ENCODE measurements at places on chromosomes 16 and 17.

DNA sequence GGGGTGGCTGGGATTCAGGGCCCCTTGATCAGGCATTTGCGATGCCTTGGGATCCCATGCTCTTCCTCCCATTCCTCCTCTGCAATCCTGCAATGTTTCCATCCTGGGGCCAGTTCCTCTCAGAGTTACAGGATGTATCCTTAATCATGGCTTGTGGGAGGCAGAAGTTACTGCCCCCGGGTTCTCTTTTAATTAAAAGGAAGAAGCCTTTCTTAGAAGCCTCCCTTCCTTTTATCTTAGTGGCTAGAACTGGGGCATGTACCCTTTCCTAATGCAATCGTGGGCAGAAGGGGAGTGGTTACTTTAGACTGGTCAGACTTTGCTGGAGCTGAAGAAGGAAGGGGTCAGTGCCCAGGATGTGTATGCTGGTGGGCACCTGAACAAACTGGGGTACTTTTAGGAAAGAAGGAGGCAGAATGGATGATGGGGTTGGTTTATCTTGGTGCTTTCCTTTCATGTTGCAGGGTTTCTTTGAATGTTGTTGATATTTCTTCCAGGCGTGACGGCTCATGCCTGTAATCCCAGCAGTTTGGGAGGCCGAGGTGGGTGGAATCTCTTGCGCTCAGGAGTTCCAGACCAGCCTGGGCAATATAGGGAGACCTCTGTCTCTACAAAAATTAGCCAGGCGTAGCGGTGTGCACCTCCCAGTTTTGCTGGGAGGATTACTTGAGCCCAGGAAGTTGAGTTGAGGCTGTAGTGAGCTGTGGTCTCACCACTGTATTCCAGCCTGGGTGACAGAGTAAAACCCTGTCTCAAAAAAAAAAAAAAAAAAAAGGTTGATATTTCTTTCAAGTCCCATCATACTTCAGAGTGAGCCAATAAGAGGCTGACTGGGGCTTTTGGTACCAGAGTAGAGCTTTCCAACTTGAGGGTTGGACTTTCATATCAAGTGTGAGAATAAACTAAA, 13.2 kb upstream of the SPN start:
- no peak for DNase-seq

- no peak for DNase-seq
These were observed 30.5 kb downstream of the COPZ2 start for GRCh38 chr17:48006936-48007709.

GRCh38 chr17:29709866-29710519, 87.3 kb upstream of the CORO6 start:
- no peak for DNase-seq

DNA sequence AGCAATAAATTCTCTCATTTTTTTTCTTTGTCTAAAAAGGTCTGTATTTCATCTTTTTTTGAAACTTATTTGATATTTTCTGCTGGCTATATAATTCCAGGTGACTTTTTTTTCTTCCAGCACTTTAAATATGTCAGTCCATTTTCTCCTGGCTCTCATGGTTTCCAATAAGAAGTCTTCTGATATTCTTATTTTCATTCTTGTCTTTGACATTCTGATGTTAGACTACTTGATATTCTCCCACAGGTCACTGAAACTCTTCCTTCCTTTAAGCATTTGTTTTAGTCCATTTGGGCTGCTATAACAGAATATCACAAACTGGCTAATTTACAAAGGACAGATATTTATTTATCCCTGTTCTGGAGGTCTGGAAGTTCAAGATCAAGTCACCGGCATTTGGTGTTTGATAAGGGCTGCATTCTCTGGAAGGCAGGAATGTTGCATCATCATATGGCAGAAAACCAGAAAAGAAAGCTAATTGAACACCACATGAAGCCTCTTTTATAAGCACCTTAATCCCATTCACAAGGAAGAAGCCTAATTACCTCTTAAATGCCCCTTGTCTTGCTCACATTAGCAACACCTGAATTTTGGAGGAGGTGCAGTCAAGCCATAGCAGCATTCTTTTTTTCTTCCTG, 242.1 kb upstream of the TNRC6C start:
- no peak for DNase-seq

GRCh38 chr17:62614142-62614541, 13.3 kb upstream of the MRC2 start:
- DNase-seq = no peak

DNA sequence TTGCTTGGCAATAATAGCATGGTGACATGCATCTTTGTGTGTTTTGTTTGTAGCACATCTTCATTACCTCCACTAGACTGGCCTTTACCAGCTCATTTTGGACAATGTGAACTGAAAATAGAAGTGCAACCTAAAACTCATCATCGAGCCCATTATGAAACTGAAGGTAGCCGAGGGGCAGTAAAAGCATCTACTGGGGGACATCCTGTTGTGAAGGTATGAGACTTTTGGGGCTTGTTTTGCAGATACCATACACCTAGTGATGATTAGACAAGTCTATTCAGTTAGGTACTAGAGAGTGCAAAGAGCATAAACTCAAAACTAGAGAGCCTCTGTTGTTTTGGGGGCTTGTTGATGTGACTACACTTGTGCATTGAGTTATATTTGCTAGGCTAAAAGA, 41.2 kb downstream of the NFATC3 start:
- no peak for DNase-seq

DNA sequence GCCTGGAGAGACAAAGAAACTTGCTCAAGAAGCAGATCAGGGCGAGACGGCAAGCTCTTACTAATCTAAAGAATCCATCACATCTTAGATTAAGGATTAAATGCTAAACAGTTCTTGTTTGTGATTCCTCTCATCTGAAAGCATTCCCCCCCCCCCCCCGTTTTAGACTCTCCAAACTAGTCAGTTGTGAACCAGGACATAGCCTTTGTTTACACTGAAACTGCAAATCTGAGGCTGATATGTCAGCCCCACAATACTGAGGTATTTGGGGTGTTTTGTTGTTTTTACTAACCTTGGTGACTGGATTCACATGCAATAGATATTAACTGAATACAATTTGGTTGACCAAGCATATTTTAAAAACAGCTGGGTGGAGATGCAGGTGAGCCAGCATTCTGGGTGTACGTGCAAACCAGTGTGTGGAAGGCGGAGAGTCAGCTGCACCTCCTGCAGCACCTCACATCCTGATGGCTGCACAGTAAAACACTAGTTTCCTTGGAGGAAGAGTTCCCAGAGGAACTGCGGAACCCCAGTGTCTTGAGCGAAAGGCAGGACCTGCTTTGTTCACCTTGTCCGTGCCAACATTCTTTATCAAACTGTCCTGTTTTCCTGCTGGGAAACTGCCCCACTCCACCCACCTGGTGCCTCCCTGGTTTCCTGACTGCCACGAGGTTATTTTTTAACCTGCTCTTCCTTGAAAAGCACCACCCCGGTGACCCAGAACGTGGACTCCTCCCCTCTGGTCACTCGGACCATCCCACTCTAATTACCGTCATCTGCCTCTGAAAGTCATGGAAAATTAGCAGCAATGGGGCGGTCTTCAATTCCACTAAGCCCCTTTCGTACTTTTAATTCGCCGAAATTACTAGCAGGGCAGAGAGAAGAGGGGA, 1.2 kb upstream of the YPEL2 start:
- peak; percentile 26 for DNase-seq

GRCh38 chr16:63629272-63629671, 1492.6 kb downstream of the CDH11 start:
- no peak for DNase-seq

DNA sequence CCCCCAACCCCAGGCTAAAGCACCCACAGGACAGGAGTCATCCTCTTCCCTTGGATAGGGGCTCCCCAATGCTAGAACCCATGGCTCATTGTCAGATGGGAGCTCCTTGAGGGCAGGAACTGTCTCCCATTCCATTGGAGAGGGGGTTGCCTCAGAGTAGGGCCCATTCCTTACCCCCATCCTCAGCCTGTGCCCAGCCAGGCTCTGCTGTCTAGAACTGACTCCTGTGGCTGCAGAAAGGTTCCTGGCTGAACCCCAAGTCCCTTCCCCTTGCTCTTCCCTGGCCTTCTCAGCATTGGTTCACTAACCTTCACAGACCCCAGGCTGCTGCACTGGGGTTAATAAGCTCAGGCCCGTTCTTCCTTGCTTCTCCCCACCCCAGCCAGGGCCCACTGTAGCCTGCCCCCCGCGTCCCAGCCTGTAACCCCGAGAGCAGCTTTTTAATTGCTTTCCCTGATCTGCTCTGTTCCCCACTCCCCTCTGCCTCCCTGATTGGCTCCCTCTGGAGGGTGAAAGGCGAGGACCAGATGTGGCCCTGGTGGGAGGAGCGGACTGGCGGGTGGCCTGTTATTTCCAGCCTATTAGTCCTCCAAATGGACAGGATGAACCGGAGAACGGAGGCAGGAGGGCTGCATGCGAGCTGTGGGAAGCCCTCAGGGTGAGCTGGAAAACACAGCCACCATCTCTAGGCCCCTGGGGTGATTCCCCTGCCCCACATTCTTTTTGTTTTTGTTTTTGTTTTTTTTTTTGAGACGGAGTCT, 6.0 kb upstream of the GFAP start:
- DNase-seq = no peak

GRCh38 chr16:57307365-57307764, 22.9 kb upstream of the PLLP start:
- no peak for DNase-seq

DNA sequence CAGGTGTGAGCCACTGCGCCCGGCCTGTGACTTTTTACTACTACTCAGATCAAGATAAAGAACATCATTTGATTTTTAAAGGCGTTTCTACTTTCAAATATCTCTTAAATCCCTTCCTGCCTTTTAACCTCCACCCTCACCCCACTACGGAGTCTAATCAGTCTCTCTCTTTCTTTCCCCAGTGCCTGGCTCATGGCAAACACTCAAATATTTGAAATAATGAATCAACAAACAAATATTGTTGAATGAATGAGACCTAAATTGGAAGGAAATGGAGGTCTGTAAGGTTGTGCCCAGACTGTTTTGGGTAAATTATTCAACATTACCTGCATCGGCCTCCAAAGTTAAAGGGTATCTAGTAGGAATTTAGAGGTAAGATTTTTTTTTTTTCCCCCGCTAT, 14.7 kb downstream of the COPZ2 start:
- no peak for DNase-seq

DNA sequence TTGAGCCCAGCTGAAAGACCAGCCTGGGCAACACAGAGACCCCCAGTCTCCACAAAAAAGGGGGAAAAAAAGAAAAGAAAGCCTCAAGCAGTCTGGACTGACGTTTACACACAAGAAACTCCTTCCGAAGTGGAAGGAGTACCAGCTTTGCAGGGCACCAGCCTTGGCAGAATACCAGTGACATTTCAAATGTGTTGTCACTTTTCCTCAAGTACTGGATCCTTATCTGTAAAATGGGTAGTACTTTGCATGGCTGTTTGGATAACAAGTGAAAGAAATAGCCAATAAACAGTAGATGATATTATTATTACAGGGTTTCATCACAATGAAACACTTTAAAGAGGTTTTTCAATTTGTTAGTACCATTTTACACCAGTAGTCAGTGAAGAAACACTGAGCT, 14.2 kb downstream of the YWHAE start:
- no peak for DNase-seq

DNA sequence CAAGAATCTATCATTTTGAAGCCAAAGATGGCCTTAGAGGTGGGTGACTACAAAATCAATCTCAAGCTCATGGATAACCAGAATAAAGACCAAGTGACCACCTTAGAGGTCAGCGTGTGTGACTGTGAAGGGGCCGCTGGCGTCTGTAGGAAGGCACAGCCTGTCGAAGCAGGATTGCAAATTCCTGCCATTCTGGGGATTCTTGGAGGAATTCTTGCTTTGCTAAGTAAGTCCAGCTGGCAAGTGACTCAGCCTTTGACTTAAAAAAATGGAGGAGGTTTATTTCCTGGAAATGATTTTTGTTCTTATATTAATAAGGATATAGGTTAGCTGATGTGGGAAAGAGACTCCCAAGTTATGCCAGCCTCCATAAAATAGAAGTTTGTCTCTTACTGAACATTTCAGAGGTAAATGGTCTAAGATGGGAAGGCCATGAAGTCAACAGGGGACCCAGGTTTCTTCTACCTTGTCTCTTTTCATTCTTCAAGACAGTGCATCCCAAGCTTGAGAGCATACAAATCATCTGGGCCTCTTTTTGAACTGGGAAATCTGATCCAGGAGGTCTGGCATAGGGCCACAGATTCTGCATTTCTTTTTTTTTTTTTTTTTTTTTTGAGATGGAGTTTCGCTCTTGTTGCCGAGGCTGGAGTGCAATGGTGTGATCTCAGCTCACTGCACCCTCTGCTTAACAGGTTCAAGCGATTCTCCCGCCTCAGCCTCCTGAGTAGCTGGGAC, 19.8 kb upstream of the TANGO6 start:
- DNase-seq = no peak

DNA sequence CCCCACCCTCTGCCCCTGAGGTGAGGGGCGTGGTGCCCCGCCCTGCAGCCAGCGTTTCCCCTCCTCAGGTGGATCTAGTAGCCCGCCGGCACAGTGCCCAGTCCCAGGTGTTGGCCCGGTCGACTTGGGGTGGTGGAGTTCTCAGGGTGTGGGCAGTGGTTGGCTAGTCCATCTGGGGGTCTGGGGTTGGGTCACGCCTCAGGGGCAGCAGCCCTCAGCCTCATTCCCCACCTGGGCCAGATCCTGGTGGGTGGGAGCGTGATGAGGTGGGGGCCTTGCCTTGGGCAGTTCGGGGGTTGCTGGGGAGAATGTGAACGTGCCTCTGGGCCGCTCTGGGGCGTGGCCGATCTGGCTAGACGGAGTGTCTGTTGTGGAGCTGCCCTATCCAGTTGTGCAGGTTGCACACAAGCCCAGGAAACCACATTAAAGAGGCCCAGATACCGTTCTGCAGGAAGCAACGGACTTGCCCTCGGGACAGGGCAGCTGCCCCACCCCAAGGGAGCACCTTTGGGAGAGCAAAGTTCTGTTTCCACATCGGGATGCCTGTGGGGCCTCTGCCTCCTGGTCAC, 32.0 kb downstream of the GSE1 start:
- no peak for DNase-seq

DNA sequence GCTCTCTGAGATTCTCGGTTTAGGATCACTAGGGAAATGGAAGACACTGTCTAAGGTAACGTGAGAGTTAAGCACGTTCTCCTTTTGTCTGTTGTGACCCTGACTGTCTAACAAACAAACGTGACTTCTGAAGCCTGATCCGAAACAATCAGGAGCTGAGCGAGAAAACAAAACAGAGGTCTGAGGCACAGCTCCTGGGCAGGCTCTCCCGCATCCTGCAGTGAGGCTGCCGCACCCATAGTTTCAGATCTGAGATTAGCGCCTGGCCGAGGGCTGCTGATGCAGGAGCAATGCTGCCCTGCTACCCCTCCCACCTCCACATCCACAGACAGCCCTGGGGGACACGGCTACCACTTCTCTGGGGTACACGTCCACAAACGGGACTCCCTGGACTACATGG, 46.7 kb downstream of the RNF157 start:
- peak; percentile 51 for DNase-seq

- no peak for DNase-seq
These were observed 143.2 kb upstream of the TNRC6C start for GRCh38 chr17:77815127-77815905.

GRCh38 chr16:4489030-4489429, 12.8 kb downstream of the HMOX2 start:
- DNase-seq = no peak

Measured in activated CD4-positive, alpha-beta T cell treated with anti-CD3 and anti-CD28 coated beads, Interleukin-2, Interleukin-4, amounts not matched to agents 100 ng/mL and 50 ng/mL, durations not matched to agents 16 hours and 8 hours (primary cell).